ENCODE measurements at places on chromosomes 11 and 22. TPM values are rescaled to one million over a fixed set of nuclear protein-coding genes. Genes with fewer than 3 reads are reported as not detected.

DNA sequence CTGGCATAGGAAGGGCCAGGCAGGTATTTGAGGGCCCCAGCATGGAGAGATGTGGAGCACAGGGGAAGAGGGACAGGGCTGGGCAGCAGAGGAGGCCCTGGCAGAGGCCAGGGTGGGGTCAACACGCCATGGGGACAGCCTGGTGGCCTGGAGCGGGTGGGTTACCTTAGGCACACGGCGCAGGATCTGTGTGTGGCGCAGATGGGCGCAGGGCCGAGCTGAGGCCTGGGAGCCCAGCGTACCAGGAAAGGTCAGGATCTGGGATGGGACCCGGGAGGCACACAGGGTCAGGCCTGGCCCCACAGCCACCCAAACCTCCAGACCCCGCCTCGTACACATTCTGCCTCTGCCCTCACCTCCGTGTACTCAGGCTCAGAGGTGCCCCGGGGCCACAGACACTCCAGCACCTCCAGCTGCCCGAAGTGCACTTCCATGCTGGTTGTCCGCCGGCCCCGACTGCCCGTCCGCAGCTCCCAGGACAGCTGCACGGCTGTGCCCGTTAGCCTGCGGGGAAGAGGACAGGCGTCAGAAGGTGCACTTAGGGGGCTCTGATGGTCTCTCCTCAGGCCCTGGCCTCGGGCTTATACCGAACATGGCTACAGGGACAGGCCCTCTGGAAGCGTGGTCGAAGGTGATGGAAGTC lies 6.4 kb downstream of the ATG2A start:
- no peak for DNase-seq
- no peaks in the 10 kb centered on the region for H3K27me3 ChIP-seq
- no peak overlapping the region for H3K27ac ChIP-seq
- no peak overlapping the region for H3K4me3 ChIP-seq

GRCh38 chr22:17359501-17359900 lies 9.8 kb upstream of the CECR2 start:
- no peaks in the 10 kb centered on the region for H3K27me3 ChIP-seq
- H3K4me1 ChIP-seq: no peaks in the 10 kb centered on the region
- no peaks in the 10 kb centered on the region for H3K36me3 ChIP-seq
- H3K27ac ChIP-seq: no peak overlapping the region
- no peak overlapping the region for H3K4me3 ChIP-seq

DNA sequence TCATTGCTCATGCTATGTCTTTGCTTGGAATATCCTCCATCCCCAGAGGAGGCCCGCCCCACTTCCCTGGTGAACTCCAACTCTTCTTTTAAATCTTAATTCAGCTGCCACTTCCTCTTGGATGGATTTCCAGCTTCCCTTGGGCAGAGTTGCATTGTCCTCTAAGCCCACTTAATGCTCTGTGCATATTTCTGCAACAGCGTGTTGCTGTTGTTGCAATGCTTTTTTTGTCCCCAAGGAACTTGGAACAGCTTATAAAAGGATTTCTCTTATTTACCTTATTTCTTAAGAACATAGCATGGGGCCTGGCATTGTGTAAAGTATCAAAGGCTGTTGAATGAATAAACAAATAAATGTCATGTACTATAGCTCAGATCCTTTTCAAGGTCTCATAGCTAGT lies 507.4 kb downstream of the METTL15 start:
- no peaks in the 10 kb centered on the region for H3K27me3 ChIP-seq
- no peaks in the 10 kb centered on the region for H3K36me3 ChIP-seq
- DNase-seq: no peak
- no peaks in the 10 kb centered on the region for H3K4me1 ChIP-seq
- no peak overlapping the region for H3K27ac ChIP-seq

DNA sequence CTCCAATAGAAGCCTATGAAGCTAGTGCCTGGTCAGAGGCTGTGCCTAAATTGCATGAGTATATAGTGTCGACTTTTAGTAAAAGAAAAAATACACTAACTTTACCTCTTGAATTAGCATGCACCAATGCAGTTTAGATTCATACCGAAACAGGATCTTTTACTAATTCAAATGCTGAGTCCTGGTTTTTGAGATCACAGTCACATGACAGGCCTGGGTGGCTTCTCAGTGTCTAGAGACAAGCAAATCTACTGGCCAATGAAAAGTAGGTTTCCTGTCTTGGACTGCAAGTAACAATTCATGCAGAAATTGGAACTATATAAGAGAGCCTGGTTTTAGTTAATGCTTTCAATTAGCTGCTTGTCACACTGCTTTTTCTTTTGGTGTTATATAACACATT lies 7.2 kb downstream of the ARHGEF12 start:
- no peaks in the 10 kb centered on the region for H3K27me3 ChIP-seq
- H3K36me3 ChIP-seq: no peaks in the 10 kb centered on the region
- H3K27ac ChIP-seq: peak overlapping the region; percentile 98
- no peak for DNase-seq

The OR52E8 gene
- not detected for total RNA-seq

DNA sequence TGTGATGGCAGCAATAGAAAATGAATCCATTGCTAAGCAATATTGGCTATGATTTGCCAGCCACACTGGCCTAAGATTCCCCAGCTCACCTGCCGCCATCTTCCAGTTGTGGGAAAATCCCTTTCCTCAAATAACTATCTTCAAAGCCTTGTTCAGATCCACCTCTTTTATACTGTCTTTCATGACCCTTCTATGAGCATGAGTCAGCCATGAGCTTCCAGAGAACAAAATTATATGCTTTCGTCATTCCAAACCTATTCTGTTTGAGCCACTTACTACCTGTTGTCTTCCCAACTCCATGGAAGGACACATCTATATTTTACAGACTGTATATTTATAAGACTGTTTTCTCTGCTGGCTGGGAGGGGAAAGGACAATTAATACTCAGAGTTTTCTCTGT lies 25.0 kb upstream of the PRSS23 start:
- H3K27ac ChIP-seq: no peak overlapping the region
- H3K27me3 ChIP-seq: no peaks in the 10 kb centered on the region
- no peaks in the 10 kb centered on the region for H3K36me3 ChIP-seq
- no peak for DNase-seq
- H3K4me1 ChIP-seq: peaks cover 6% of the 10 kb centered on the region
- no peak overlapping the region for H3K4me3 ChIP-seq

GRCh38 chr22:41380993-41381328 lies 781 bp upstream of the TEF start:
- no peaks in the 10 kb centered on the region for H3K36me3 ChIP-seq
- no peak for DNase-seq
- H3K27me3 ChIP-seq: no peaks in the 10 kb centered on the region
- H3K27ac ChIP-seq: peak overlapping the region; percentile 100

GRCh38 chr11:21564833-21565682 lies 627.8 kb upstream of the ANO5 start:
- no peak for DNase-seq
- H3K27me3 ChIP-seq: no peaks in the 10 kb centered on the region
- H3K27ac ChIP-seq: no peak overlapping the region
- H3K36me3 ChIP-seq: no peaks in the 10 kb centered on the region

The NRGN gene
- 5.0 TPM for total RNA-seq

GRCh38 chr11:10080138-10080537 lies 213.9 kb downstream of the SBF2 start:
- H3K27me3 ChIP-seq: no peaks in the 10 kb centered on the region
- H3K4me1 ChIP-seq: peaks cover 10% of the 10 kb centered on the region
- no peak overlapping the region for H3K27ac ChIP-seq
- peaks cover 15% of the 10 kb centered on the region for H3K36me3 ChIP-seq
- H3K4me3 ChIP-seq: no peak overlapping the region

DNA sequence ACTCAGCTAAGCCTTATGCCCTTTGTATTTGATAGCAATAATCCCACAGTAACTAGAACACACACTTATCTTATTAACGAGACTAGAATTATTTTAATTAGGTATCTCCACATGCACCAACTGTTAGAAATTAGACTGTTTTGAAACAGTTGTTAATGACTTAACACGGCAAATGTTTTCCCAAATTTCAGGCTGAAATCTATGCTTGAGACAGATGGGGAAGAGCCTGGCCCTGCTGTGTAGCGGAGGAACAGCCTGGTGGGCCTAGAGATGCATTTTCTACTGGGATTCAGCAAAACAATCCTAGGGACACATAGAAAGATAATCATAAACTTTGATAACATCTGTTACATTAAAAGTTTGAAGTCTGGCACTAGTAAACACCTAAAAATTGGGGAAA lies 273.4 kb downstream of the TTC28 start:
- H3K4me1 ChIP-seq: peaks cover 21% of the 10 kb centered on the region
- H3K36me3 ChIP-seq: no peaks in the 10 kb centered on the region
- H3K4me3 ChIP-seq: no peak overlapping the region
- no peaks in the 10 kb centered on the region for H3K27me3 ChIP-seq
- H3K27ac ChIP-seq: no peak overlapping the region

DNA sequence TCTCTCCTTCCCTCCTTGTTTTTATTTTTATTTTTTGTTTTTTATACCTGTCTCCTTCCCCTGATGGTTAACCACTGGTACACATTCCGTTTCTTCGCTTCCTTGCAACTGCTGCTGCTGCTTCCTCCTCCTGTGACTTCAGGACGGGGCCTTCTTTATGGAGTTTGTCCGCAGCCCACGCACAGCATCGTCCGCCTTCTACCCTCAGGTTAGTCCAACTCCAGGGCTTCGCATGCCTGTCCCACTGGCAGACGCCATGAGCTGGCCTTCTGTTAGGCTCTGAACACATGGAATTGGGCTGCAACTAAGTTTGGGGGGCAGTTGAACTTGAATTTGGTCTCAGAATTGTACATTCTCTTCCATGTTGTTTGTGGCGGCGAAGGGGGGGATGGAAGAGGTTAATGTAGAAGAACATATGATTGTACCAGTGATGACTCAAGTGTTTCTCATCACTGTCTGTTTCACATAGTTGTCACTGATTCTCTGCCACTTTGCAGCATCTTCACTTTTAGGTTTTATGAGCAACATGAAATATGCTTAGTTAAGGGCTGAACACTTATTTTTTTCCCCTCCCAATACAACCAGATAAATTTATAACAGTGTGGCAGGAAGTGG lies 83.0 kb upstream of the YWHAH start:
- no peaks in the 10 kb centered on the region for H3K27me3 ChIP-seq
- no peak for DNase-seq
- H3K36me3 ChIP-seq: peaks cover 57% of the 10 kb centered on the region
- H3K4me3 ChIP-seq: no peak overlapping the region
- H3K4me1 ChIP-seq: no peaks in the 10 kb centered on the region

The UBE2L6 gene
- 19.0 TPM for total RNA-seq

GRCh38 chr11:2266586-2267305 lies 3.6 kb downstream of the ASCL2 start:
- no peak overlapping the region for H3K4me3 ChIP-seq
- no peaks in the 10 kb centered on the region for H3K36me3 ChIP-seq
- H3K4me1 ChIP-seq: peaks cover 27% of the 10 kb centered on the region
- peaks cover 77% of the 10 kb centered on the region for H3K27me3 ChIP-seq
- no peak overlapping the region for H3K27ac ChIP-seq
- DNase-seq: no peak

The TNNT3 gene
- 30.7 TPM for total RNA-seq

DNA sequence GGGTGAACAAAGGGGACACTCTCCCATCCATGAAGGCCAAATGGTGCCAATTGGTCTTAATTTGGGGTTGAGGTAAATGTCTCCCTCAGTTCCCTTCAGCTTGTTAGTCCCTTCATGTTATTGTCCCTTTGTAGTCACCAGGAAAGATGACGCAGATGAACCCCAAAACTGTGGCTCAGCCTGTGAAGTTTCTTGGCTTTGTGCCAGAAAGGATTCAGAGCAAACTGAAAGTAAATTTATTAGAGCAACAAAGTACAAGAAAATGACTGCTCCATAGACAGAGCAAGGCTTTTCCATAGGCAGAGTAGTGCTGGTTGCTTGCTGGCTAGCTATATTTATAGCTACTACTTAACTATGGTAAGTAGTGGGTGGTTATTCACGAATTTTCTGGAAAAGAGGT lies 16.7 kb downstream of the OR4C3 start:
- no peaks in the 10 kb centered on the region for H3K36me3 ChIP-seq
- no peak overlapping the region for H3K4me3 ChIP-seq
- no peak for DNase-seq

GRCh38 chr11:62556875-62557631 lies 10.4 kb upstream of the AHNAK start:
- peak overlapping the region; percentile 94 for H3K27ac ChIP-seq
- peaks cover 83% of the 10 kb centered on the region for H3K4me1 ChIP-seq
- peaks cover 38% of the 10 kb centered on the region for H3K36me3 ChIP-seq
- peak overlapping the region; percentile 39 for H3K4me3 ChIP-seq
- no peaks in the 10 kb centered on the region for H3K27me3 ChIP-seq

DNA sequence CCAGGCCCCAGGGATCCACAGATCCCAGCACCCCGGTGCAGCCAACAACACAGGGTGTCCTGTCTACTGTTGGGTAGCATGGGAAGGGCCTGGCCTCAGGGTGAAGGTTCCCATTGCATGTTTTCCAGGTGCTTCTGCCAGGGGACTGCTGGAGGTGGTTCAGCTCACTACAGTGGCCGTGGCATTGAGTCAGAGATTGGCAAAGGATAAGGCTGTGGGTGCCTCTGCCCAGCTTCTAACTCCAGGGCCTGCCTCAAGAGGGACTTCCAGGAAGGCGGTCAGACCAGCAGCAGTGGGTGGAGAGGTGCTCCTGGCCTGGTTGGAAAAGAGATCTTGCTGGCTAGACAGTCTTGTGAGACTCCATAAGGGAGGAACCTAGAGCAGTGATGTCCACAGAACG lies 20.9 kb downstream of the CSNK1E start:
- H3K4me3 ChIP-seq: no peak overlapping the region
- no peaks in the 10 kb centered on the region for H3K27me3 ChIP-seq
- no peak for DNase-seq
- H3K4me1 ChIP-seq: peaks cover 61% of the 10 kb centered on the region

DNA sequence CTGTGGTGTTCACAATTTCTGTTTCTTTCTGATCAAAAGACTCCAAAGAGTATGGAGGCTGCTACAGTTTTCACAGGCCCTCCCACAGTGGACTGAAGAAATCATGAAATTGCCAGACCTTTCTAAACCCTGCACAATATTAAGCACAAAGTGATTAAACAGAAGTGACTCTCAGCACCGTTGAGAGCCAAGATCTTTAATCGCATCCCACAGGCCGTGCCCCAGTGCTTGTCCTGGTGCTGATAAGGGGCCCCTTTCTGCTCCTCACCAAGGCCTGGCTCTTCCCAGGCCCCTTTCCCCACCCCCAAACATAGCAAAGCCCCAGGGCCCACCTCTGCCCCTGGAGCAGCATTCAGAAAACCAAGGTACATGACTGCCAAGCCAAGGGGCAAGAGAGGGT lies 57.4 kb upstream of the BMAL1 start:
- H3K27me3 ChIP-seq: peaks cover 5% of the 10 kb centered on the region
- DNase-seq: no peak
- no peaks in the 10 kb centered on the region for H3K36me3 ChIP-seq
- H3K27ac ChIP-seq: no peak overlapping the region

The OR6T1 gene
- total RNA-seq: not detected

- H3K36me3 ChIP-seq: peaks cover 40% of the 10 kb centered on the region
- no peak overlapping the region for H3K4me3 ChIP-seq
- DNase-seq: no peak
- H3K4me1 ChIP-seq: peaks cover 13% of the 10 kb centered on the region
Measured at GRCh38 chr11:74002832-74003231, 6.1 kb downstream of the UCP3 start.

GRCh38 chr22:37701141-37701786 lies 4.4 kb downstream of the TRIOBP start:
- no peak overlapping the region for H3K4me3 ChIP-seq
- no peaks in the 10 kb centered on the region for H3K36me3 ChIP-seq
- DNase-seq: no peak
- peaks cover 11% of the 10 kb centered on the region for H3K4me1 ChIP-seq
- H3K27me3 ChIP-seq: no peaks in the 10 kb centered on the region

The CCDC73 gene
- not detected for total RNA-seq
